ENCODE measurements at places on chromosomes 1 and 21. TPM values are rescaled to one million over a fixed set of nuclear protein-coding genes. Genes with fewer than 3 reads are reported as not detected.
A peak's percentile ranks its signal among the peaks of the same experiment; 100 is the strongest.

DNA sequence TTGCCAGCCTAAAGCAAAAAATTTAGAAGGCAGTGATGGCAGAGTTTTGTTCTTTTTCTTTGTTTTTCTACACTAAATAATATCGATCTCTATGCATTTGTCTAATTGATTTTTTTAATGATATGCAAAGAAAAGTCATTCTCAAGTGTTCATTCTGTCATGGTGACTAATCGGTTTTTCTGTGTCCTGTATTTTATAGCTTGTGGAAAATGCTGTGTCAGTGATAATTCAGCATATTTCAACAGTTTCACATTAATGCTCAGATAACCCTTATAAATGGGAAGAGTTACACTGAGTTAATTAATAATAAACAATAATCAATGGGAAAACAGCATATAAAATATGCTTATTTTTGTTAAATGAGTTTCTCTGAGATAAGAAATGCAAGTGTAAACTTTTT lies 824.9 kb downstream of the AMY1C start:
- no peaks in the 10 kb centered on the region for H3K36me3 ChIP-seq
- no peaks in the 10 kb centered on the region for H3K4me1 ChIP-seq
- DNase-seq, result no peak
- H3K4me3 ChIP-seq, result no peak overlapping the region
- H3K27me3 ChIP-seq, result no peaks in the 10 kb centered on the region

CD1E gene
- total RNA-seq, result 0.56 TPM

DNA sequence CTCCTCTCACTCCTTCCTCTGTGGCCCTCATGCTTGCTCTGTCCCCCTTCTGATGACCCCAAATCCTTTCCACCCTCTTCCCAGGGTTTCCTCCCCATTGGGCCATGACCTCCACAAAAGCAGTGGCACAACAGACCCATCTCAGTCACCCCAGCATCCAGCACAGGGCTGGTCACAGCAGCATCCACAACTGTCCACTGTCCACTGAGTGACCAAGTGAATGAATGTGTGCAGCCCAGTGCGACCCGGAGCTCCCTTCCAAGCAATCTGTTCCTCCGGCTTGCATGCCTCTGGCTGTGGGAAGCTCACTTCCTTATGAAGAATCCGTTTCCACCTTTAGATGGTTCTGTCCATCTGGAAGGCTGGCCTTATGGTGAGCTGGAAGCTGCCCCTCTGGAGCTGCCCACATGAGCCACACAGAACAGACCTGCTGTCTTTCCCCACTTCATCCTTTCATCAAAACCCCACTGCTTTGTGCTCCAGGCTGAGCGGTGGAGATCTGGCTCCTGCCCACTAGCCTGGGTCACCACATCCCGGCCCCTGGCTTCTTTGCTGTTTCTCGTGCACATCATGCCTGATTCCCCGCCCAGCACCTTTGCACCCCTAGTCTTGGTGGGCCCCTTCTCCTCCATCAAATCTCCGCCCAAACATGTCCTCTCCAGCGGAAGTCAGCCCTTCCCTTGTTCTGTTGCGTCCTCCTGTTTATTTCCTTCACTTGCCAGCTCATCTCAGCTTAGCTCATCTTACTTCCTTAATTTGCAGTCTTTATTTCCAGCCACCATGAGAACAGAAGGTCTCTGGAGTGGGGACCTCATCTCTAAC lies 56.4 kb downstream of the EDN2 start:
- H3K27me3 ChIP-seq, result no peaks in the 10 kb centered on the region
- no peak for DNase-seq
- H3K4me3 ChIP-seq, result no peak overlapping the region
- H3K36me3 ChIP-seq, result no peaks in the 10 kb centered on the region
- no peak overlapping the region for H3K27ac ChIP-seq

CREG1 gene
- total RNA-seq, result 91.3 TPM

GRCh38 chr1:100250264-100250663 lies 630 bp upstream of the DBT start:
- H3K27me3 ChIP-seq, result no peaks in the 10 kb centered on the region
- peak overlapping the region; percentile 76 for H3K4me3 ChIP-seq
- H3K4me1 ChIP-seq, result peaks cover 8% of the 10 kb centered on the region
- DNase-seq, result no peak
- H3K27ac ChIP-seq, result peak overlapping the region; percentile 90

GRCh38 chr1:1889090-1889750 lies 1.7 kb downstream of the GNB1 start:
- peak overlapping the region; percentile 9 for H3K4me3 ChIP-seq
- peak overlapping the region; percentile 79 for H3K27ac ChIP-seq
- DNase-seq, result no peak
- peaks cover 9% of the 10 kb centered on the region for H3K4me1 ChIP-seq
- no peaks in the 10 kb centered on the region for H3K27me3 ChIP-seq
